ENCODE measurements at places on chromosomes 7 and 10. TPM values are rescaled to one million over a fixed set of nuclear protein-coding genes. Genes with fewer than 3 reads are reported as not detected.

AMZ1 gene
- not detected for total RNA-seq

GPR37 gene
- total RNA-seq: not detected

CLDN15 gene
- 16.6 TPM for total RNA-seq

ADRA2A gene
- total RNA-seq: not detected

SPDYE6 gene
- not detected for total RNA-seq

CYP2C19 gene
- not detected for total RNA-seq

NUTM2D gene
- total RNA-seq: 2.1 TPM

GRCh38 chr7:37112876-37113275 lies 335.8 kb downstream of the ELMO1 start:
- H3K36me3 ChIP-seq: peaks cover 13% of the 10 kb centered on the region
- peaks cover 54% of the 10 kb centered on the region for H3K4me1 ChIP-seq
- no peak for DNase-seq
- H3K4me3 ChIP-seq: peak overlapping the region; percentile 18

DNA sequence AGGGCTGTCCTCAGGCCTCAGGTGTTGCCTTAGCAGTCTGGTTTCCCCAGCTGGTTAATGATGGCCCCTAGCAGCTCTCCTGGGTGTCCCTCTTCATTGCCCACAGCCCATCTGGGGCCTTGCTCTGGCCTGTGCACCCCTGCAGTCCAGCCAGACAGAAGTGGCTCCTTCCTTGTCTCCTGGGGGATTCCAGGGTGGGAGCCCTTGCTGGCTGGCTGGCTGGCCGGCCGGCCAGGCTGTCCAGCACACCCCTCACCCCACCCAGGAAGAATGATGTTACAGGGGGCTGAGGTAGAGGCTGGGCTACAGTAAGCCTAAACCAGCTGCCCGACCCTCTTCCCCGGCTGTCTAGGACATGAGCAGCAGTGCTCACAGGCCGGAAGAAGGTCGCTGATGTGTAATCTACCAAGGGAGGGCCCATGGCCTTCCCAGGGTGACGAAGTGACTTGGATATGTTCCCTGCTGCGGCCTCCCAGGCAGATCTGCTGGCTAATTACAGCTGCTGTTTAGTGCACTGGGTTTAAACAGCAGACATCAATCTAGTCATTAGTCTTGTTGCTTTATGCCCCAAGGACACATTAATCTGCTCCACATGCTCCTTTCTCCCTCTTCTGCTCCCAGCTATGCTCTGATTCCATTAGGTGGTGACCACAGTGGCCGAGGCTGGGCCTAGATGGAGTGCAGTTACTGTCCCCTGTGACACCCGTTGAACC lies 53.8 kb upstream of the LRRC4 start:
- H3K4me3 ChIP-seq: no peak overlapping the region
- peaks cover 7% of the 10 kb centered on the region for H3K36me3 ChIP-seq
- no peak overlapping the region for H3K27ac ChIP-seq
- no peak for DNase-seq

GRCh38 chr7:130494431-130494858 lies 2.6 kb downstream of the MEST start:
- H3K36me3 ChIP-seq: no peaks in the 10 kb centered on the region
- no peak for DNase-seq
- H3K27me3 ChIP-seq: peaks cover 22% of the 10 kb centered on the region
- peaks cover 9% of the 10 kb centered on the region for H3K4me1 ChIP-seq
- no peak overlapping the region for H3K4me3 ChIP-seq
- no peak overlapping the region for H3K27ac ChIP-seq

- no peak for DNase-seq
- no peaks in the 10 kb centered on the region for H3K36me3 ChIP-seq
- H3K4me3 ChIP-seq: peak overlapping the region; percentile 61
Observed at GRCh38 chr7:116582806-116583444, 58.1 kb downstream of the CAV1 start.

GRCh38 chr7:28383975-28384374 lies 28.3 kb upstream of the CREB5 start:
- no peak overlapping the region for H3K27ac ChIP-seq
- H3K4me1 ChIP-seq: peaks cover 5% of the 10 kb centered on the region
- peaks cover 10% of the 10 kb centered on the region for H3K27me3 ChIP-seq
- no peaks in the 10 kb centered on the region for H3K36me3 ChIP-seq

GRCh38 chr10:119299531-119299930 lies 92.2 kb downstream of the GRK5 start:
- no peak overlapping the region for H3K4me3 ChIP-seq
- no peak overlapping the region for H3K27ac ChIP-seq
- DNase-seq: no peak
- H3K27me3 ChIP-seq: no peaks in the 10 kb centered on the region

GRCh38 chr10:60312818-60313588 lies 76.7 kb downstream of the ANK3 start:
- H3K27me3 ChIP-seq: no peaks in the 10 kb centered on the region
- H3K4me3 ChIP-seq: no peak overlapping the region
- H3K36me3 ChIP-seq: no peaks in the 10 kb centered on the region
- DNase-seq: no peak
- peaks cover 8% of the 10 kb centered on the region for H3K4me1 ChIP-seq
- H3K27ac ChIP-seq: no peak overlapping the region

- H3K36me3 ChIP-seq: no peaks in the 10 kb centered on the region
- no peak overlapping the region for H3K4me3 ChIP-seq
- DNase-seq: no peak
- no peaks in the 10 kb centered on the region for H3K4me1 ChIP-seq
- H3K27me3 ChIP-seq: no peaks in the 10 kb centered on the region
Observed at GRCh38 chr7:84547331-84547730, 352.7 kb upstream of the SEMA3A start.

DNA sequence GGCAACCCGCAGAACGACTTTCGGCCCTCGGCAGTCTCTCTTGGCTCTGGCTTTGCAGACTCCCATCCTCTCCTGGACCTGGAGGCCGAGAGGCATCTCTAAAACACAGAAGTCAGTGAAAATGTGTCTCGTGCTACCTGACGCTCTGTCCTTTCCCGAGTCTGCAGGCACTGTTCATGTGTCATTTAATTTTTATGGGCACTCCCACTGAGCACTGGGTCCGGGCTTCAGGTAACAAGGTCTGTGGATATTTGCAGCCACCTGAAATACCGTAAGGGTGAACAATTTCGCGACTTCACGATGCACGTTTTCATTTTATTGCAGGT lies 96.8 kb downstream of the GLRX3 start:
- no peak overlapping the region for H3K4me3 ChIP-seq
- H3K27ac ChIP-seq: no peak overlapping the region
- peaks cover 6% of the 10 kb centered on the region for H3K27me3 ChIP-seq
- no peaks in the 10 kb centered on the region for H3K36me3 ChIP-seq

DNA sequence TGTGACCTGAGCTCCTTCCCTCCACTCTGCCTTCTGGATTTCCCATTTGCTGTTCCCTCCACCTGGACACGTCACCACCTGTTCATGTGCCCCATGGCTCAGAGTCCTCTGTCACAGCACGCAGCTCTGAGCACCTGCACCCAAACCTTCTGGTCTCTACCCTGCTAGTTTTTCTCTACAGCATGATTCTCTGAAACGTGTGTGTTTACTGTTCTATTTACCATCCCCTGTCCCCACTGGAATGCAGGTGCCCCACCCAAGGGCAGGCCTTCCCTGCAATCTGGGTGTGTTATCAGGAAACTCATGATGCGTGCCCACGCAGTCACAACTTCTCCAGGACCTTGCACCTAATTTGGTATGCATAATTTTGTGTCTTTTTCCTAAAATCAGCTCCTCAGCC lies 284.4 kb upstream of the IGFBP3 start:
- no peaks in the 10 kb centered on the region for H3K36me3 ChIP-seq
- H3K4me1 ChIP-seq: no peaks in the 10 kb centered on the region
- H3K27ac ChIP-seq: no peak overlapping the region
- H3K27me3 ChIP-seq: no peaks in the 10 kb centered on the region
- DNase-seq: no peak
- no peak overlapping the region for H3K4me3 ChIP-seq

DNA sequence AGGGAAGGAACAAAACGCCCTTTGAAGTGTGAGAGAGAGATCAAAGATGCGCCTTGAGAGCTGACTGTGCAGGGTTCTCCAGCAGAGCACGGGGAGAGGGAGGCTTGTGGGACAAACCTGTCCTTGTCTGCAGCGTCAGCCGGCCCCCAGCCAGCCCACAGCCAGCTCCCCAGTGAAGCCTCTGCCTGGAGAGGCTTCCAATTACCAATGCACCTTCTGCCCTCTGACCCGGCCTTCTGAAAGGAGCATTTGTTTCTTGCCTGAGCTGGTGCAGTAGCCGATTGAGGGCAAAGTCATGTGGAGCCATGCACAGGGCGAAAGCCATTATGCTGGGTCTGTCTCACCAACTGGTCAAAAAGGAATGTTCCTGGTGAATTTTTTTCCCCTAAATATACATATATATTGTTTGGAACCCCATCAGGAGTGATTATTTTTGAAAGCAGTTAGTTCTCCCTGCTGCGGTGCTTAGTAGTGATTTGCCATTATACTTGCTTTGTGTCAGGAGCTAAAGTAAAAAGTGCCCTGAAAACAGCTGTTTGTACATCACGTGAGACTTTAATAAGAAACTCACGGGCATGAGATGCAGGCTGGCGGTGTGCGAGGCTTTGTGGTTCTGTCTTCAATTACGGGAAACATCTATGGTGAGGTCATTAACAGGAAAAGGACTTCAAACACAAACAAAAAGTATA lies 268.6 kb downstream of the KLF6 start:
- H3K27ac ChIP-seq: peak overlapping the region; percentile 75
- peaks cover 14% of the 10 kb centered on the region for H3K27me3 ChIP-seq
- H3K4me1 ChIP-seq: peaks cover 5% of the 10 kb centered on the region
- peaks cover 6% of the 10 kb centered on the region for H3K36me3 ChIP-seq
- H3K4me3 ChIP-seq: peak overlapping the region; percentile 73
- no peak for DNase-seq

DNA sequence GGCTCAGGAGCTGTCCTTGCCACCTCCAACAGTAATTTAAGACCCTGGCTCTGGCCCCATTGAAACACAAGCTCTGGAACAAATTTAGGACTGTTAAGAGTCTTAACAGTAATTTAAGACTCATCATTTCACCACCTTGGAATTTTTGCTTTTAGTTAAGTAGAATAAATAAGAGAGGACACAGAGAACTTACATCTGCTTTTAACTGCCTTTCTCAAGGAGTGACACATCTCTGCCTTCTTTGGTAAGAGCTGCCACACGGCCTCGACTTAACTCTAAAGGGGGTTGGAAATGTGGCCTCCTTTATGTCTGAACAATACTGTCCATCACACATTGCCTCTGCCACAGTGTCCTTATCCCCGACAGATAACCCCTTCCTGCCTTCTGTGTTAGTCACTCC lies 77.9 kb downstream of the HERPUD2 start:
- H3K4me3 ChIP-seq: no peak overlapping the region
- H3K27me3 ChIP-seq: no peaks in the 10 kb centered on the region
- H3K4me1 ChIP-seq: peaks cover 3% of the 10 kb centered on the region
- no peak overlapping the region for H3K27ac ChIP-seq

GRCh38 chr10:12262278-12262981 lies 66.4 kb downstream of the CDC123 start:
- no peaks in the 10 kb centered on the region for H3K36me3 ChIP-seq
- peak overlapping the region; percentile 88 for H3K27ac ChIP-seq
- H3K4me1 ChIP-seq: peaks cover 29% of the 10 kb centered on the region

DNA sequence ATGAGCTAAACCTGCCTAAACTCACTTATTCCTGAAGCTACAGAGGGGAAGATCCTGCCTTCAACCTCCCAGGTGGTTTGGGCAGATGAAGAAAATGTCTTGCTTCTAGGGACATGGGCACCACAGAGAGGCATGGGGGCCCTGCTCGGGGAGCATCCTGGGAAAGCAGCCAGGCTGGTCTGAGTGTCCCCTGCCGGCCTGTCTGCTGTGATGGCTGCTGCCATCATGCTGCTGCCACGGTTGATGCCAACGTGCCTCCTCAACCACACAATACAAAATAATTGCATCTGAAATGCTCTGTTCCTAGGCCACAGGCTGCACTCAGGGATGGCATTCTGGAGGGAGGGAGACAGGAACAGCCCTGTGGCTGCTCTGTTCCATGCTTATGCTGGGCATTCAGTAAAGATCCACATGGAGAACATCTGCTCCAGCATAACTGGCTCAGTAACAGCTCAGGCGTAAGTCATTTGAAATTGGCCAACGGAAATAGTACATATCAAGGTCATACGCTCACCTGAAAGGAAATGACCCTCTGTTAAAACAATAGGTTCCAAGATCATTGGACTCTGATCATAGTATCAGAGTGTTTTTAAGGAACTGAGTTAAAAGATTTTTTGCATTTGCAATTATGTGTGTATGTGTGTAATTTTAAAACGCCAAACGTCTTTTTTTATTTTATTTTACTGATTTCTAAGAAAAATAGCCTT lies 299.0 kb downstream of the TNS3 start:
- no peaks in the 10 kb centered on the region for H3K36me3 ChIP-seq
- no peak overlapping the region for H3K4me3 ChIP-seq
- H3K27me3 ChIP-seq: no peaks in the 10 kb centered on the region
- DNase-seq: no peak

DNA sequence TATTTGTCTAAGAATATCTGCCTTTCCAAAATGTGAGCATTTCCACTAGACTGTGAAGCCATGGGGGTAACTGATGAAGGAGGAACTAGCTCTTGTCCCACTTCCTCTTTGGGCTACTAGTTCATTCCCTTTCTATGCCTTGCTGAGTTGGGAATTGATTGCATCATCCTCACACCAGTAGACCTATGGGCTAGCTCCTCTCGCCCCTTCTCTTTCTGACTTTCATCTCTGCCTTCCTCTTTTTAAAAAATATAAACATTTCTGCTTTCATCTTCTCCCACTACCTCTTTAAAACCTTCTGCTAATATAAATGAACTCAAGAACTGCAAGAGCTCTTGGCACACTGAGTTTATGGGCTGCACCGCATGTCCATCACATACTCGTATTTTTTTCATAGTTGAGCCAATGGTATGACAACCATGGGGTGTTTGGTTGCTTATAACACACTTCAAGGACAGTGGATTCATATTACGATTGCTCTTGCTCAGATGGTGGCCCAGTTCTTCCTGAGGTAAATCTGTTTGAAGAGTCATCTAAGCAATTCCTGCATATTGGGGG lies 182.0 kb downstream of the REEP3 start:
- H3K4me3 ChIP-seq: no peak overlapping the region
- peaks cover 11% of the 10 kb centered on the region for H3K4me1 ChIP-seq
- no peaks in the 10 kb centered on the region for H3K36me3 ChIP-seq
- no peaks in the 10 kb centered on the region for H3K27me3 ChIP-seq

All from natural killer cell treated with Interleukin-12 subunit alpha and Interleukin-12 subunit beta and Interleukin-15 and Interleukin-18, amount 100 ng/mL, for 72 hours (primary cell).